CD4-positive, alpha-beta T cell treated with Interferon gamma for 1 hour (primary cell): ENCODE measurements at places on chromosomes 16 and 17.

DNA sequence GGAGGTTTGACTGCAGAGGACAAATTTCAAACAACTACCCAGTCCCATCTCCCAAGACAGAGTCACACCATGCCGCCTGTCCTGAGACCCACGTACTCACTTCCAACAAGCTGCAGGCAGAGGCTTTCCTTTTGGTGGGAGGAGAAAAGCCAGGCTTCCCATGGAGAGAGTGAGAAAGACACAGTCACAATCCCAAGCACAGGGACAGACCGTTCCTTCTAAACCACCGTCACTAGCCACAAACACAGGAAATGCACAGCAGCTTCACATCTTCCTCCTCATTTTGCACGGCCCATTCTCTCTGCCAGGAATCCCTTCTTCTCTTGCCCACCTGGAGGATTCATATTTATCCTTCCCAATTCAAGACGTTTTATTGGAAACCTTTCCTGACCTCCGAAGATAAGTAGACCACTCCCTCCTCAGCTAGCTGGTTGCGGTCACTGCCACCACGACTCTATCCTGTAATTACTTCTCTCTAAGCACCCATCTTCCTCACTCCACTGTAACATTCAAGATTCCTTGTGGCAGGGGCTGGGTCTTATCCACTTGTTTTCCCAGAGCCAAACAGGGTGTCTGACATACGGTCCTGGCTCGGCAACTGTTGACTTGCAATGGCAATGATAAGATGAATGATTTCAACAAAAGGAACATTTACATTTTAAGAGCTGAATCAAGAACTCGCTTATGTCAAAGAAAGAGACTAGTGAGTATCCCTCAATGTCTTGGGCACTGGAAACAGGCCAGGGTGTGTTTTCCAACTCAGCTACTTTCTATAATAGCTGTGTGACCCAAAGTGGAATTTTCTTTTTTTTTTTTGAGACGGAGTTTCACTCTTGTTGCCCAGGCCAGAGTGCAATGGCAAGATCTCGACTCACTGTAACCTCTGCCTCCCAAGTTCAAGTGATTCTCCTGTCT, 87.6 kb downstream of the XYLT1 start:
- no peak for DNase-seq

DNA sequence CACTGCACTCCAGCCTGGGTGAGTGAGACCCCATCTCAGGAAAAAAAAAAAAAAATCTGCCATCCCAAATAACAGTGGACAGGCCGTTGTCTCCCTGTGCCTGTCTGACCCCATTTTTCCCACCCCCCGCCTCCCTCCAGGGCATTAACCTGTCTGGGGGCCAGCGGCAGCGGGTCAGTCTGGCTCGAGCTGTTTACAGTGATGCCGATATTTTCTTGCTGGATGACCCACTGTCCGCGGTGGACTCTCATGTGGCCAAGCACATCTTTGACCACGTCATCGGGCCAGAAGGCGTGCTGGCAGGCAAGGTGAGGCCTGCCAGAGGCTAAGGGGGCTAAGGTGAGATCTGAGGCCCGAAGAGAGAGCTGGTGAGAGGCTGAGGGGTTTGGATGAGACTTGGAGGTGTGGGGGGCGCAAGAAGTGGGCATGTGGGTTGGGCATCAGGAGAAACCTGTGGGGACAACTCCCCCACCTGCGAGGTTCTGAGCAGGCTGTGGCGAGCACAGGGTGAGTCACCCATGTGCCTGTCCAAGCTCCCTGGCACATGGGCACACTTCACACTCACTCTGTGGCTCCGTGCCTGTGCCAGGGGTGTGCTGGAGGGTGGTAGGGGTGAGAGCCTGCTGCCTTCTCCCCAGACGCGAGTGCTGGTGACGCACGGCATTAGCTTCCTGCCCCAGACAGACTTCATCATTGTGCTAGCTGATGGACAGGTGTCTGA, 34.7 kb downstream of the ANKRD40 start:
- DNase-seq = no peak

DNA sequence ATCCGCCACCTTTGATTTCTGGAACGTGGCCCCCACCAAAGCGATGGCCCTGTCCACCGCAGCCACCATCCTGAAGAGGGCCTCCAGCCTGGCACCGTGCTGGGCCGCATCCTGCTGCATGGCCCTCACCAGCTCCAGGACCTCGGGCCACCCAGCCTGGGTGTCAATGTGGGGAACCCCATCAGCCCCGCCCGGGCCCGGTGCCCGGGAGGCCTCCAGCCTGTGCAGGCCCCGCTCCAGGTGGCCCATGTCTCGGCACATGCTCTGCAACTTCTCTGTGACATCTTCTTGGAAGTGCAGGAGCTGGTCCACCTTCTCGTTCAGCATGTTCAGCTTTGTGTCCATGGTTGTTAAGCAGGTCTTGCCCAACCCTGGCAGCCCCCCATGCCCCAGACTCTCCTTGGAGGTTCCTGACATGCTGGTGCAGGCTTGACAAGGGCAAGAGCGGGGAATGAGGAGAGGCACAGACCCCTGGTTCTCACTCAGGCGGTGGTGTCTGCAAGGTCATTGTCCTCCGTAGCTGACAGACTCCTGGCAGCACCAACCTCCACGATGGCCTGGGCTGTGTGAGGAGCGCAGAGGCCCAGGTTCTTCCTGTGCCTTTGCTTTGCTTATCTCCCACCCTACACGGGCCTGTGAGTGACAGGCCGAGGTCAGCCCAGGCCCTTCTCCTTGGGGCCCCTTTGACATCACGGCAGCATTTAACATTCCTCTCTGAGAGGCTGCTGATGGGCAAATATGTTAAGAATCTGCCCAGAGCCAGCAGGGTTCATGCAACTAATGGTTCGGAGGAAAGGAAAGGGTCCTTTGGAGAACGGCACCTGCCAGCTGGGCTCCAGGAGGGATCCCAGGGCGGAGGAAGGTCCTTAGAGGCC, at the start of gene MYLK3:
MYLK3 (minus strand) TSS at position 568 of the 875 bp plus-strand sequence; CDS start at position 417, 151 bp downstream.
- no peak for DNase-seq

DNA sequence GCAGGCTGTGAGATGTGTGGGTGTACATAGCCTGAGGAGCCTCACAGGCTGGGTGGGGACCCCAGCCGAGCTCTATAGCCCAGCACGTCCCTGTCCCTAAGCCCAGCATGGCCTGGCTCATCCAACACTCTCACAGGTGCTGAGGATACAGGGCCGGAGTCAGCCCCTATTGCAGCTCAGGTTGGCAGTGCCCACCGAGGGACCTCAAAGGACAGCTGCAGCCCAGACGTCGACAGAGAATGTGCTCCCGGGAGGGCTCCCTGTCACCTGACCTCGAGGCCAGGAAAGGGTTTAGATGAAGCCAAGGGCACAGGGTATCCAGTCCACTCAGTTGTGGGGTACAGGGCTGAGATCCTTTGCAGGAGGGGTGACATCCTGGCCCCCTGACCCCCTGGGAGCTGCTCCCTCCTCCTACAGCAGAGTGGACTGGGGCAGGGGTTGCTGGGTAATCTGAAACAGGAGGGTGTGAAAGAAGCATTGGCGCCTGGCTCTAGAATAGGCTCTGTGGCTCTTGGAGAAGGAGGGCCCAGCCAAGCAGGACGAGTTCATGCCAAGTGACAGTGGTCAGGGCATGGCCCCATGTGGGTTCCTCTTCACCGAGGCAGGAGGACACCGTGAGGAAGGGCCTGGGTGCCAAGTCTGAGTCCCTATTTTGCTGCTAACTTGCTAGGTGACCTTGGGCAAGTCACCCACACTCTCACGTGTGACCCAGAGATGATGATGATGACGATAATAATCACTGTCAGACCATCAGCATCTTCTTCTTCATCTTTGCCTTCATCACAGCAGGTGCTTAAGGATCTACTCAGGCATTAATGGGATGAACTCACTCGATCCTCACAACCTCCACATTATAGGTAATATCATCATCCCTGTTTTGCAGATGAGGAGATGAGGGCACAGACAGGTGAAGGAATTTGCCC, 68.0 kb downstream of the RMI2 start:
- DNase-seq = no peak

GRCh38 chr17:1050246-1050995, 53.5 kb downstream of the TIMM22 start:
- DNase-seq = no peak

- DNase-seq = no peak
These were observed 54.4 kb downstream of the SIAH1 start for GRCh38 chr16:48330841-48331192.

GRCh38 chr16:89069920-89070319, 23.7 kb upstream of the ACSF3 start:
- no peak for DNase-seq

DNA sequence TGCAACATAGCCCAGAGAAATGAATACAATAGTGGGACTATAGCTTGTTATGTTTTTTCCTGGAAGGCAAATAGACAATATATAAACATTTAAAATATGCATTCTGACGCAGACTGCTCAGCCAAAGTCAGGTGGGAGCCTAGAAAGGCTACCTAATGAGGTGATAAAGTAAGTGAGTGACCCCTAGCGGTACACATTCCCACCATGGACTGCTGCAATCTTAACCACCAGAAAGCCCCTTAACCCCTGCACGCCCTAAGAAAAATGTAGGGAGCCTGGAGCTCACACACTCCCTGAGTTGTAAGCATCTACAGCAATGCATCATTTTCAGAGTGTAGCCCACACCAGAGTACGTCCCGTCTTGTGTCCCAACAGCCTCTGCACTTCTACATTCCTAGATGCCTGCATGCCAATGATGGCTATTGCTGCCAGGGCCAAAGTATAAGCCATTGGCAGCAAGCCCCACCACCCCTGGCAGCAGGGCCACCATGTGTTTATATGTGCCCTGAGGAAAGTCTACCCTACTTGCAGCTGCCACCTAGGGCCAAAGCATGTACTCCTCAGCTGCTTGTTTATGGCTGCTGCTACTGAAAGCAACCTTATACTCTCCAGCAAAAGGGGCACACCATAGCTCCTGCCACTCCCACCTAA, 127.6 kb downstream of the KIF2B start:
- no peak for DNase-seq

GRCh38 chr17:29051194-29051593, 8.3 kb downstream of the PIPOX start:
- DNase-seq = no peak
